IMR-90 (cell line): ENCODE measurements at places on chromosomes 7 and 10. TPM values are rescaled to one million over a fixed set of nuclear protein-coding genes. Genes with fewer than 3 reads are reported as not detected.

DNA sequence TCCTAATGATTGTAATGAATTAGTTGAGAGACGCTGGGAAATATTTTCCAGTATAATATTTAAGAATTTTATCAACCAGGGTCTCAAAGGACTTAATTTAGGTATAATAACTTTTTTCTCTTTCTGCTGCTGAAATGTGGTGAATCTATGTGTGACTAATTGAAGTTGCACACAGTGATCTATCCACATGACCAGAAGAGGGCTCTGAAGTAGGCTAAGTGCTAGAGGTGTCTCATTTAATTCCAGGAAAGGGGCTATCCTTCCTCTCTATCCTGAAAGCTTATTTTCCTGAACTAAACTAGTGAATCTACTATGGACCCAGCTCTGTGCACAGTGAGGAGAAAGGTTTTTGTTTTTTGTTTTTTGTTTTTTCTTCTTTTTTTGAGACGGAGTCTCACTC is 294.4 kb upstream of the MYO3A start:
- H3K27ac ChIP-seq: no peak overlapping the region
- H3K27me3 ChIP-seq: no peaks in the 10 kb centered on the region
- no peak for DNase-seq
- no peaks in the 10 kb centered on the region for H3K36me3 ChIP-seq

DNA sequence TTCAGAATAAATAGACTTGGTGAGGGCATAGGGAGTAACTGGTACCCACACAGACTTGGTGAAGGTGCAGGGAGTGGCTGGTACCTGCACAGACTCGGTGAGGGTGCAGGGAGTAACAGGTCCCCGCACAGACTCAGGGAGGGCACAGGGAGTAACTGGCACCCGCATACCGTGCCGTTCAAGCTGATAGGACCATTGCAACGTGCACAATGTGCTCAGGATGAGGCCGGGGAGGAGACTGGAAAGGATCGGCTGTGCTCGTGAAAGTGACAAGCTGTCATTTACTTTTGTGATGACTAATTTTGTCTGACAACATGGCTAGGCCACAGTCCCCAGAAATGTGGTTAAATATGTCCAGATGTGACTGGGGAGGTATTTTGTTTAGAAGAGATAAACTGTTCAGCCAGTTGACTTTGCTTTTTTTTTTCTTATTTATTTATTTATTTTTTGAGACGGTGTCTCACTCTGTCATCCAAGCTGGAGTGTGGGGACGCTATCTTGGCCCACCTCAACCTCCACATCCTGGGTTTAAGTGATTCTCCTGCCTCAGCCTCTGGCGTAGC is 76.2 kb upstream of the NMT2 start:
- DNase-seq: no peak
- peaks cover 2% of the 10 kb centered on the region; the same call in 1 of the 2 replicates for H3K4me1 ChIP-seq
- H3K36me3 ChIP-seq: no peaks in the 10 kb centered on the region

GRCh38 chr10:62025901-62026879 is 124.7 kb downstream of the ARID5B start:
- H3K36me3 ChIP-seq: peaks cover 11% of the 10 kb centered on the region; the same call in 1 of the 2 replicates
- no peak overlapping the region for H3K4me3 ChIP-seq
- peaks cover 27% of the 10 kb centered on the region for H3K4me1 ChIP-seq
- peak; percentile 75 for DNase-seq

- H3K4me1 ChIP-seq: no peaks in the 10 kb centered on the region
- no peak overlapping the region for H3K27ac ChIP-seq
- H3K27me3 ChIP-seq: no peaks in the 10 kb centered on the region
- H3K36me3 ChIP-seq: no peaks in the 10 kb centered on the region
- no peak overlapping the region for H3K4me3 ChIP-seq
Observed at GRCh38 chr10:11110539-11110938, 92.9 kb downstream of the CELF2 start.

- no peak for DNase-seq
- peaks cover 43% of the 10 kb centered on the region for H3K36me3 ChIP-seq
- no peak overlapping the region for H3K4me3 ChIP-seq
- H3K4me1 ChIP-seq: no peaks in the 10 kb centered on the region
- H3K27ac ChIP-seq: no peak overlapping the region
- H3K27me3 ChIP-seq: no peaks in the 10 kb centered on the region
Observed at GRCh38 chr10:80518807-80519360, 18.8 kb upstream of the SH2D4B start.

GRCh38 chr10:11318826-11319598 is 292.4 kb downstream of the USP6NL start:
- no peaks in the 10 kb centered on the region for H3K27me3 ChIP-seq
- no peaks in the 10 kb centered on the region for H3K36me3 ChIP-seq
- H3K27ac ChIP-seq: no peak overlapping the region

DNA sequence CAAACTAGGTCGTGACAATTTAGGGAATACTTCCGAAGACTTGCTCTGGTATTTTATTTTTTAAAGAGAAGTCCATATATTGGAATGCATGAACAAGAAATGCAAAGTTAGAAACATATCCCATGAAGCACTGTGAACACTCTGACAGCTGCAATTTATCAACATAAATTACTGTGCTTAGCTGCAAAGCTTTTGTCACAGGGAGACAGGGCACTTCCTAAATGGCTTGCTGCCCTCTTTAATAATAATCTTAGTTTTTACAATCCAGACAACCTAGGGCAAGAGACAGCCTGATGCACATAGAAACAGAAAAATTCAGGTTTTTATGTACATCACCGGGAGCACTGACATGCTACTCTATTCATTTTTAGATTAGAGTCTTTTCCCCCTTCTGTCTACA is 78.3 kb upstream of the NOBOX start:
- H3K36me3 ChIP-seq: no peaks in the 10 kb centered on the region
- no peaks in the 10 kb centered on the region for H3K27me3 ChIP-seq
- H3K27ac ChIP-seq: no peak overlapping the region
- no peaks in the 10 kb centered on the region for H3K4me1 ChIP-seq

DNA sequence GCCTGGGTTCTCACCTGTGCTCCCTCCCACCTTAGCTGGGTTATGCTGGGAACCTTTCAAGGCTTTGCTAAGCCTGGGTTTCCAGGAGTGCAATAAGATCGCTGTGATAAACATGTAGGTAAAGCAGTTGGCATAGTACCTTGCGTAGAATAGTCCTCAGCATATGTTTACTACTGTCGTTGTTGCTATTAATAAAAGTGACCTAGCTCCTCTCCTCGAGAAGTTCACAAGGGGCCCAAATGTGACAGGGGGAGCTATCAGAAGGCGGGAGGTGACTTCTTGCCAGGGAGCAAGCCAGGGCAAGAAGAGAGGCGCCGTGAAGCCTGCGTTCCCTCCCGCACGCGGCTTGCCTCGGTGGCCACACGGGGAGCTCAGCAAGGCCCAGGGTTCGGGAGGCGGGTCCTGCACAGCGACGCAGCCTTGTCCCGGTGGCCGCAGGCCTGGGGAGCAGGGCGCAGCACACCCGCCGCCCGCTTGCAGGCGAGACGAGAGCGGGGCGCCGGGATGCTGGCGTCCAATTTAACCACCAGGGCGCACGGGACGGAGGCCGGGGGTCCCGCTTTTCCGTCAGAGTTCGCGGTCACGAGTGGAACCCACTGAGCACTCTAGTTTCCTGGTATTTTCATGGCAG is 106.2 kb downstream of the SNX10 start:
- H3K27me3 ChIP-seq: peaks cover 25% of the 10 kb centered on the region
- peak overlapping the region; percentile 36 for H3K4me3 ChIP-seq

GRCh38 chr10:45514291-45515270 is 140.6 kb downstream of the ALOX5 start:
- no peak overlapping the region for H3K27ac ChIP-seq
- no peaks in the 10 kb centered on the region for H3K36me3 ChIP-seq
- H3K4me3 ChIP-seq: no peak overlapping the region
- DNase-seq: peak; percentile 43

GRCh38 chr7:121501566-121501965 is 105.5 kb upstream of the FAM3C start:
- no peaks in the 10 kb centered on the region for H3K27me3 ChIP-seq
- H3K4me1 ChIP-seq: peaks cover 2% of the 10 kb centered on the region; the same call in 1 of the 2 replicates
- H3K27ac ChIP-seq: no peak overlapping the region
- H3K36me3 ChIP-seq: no peaks in the 10 kb centered on the region
- DNase-seq: no peak

DNA sequence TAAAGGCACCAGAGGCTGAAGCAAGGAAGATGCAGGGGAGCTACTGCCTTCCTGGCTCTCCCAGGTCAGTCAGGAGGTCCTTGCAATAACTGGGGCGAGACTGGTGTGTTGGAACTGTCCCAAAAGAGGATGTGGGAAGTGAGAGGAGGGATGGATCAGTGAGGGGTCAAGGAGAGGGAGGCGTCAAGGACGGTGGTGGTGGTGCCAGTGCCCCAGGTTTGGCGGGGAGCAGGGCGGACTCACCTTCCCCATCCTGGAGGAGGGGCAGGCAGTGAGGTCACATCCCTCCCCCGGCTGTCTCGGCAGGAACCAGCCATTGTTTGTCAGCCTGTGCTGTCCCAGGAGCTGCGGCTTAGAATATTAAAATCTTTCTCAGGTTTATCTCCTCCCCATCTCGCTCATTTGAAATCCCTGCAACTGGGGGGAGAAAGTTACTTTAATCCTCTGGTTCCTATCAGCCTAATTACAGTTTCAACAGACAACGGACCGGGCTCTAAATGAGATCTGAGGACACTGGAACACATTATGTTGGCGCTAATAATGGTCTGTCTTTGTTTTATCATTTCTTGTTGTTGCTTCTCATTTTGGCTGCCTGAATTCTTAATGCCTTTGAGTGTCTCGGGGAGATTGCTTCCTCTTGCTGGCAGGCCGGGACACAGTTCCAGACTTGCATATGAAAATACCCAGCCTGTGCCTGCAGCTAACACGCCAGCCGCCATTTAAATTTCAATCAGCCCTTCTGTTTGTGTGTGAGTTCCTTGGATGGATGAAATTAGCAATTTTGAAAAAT is 387.5 kb downstream of the RPS24 start:
- H3K4me1 ChIP-seq: no peaks in the 10 kb centered on the region
- no peaks in the 10 kb centered on the region for H3K36me3 ChIP-seq
- H3K4me3 ChIP-seq: no peak overlapping the region
- no peak overlapping the region for H3K27ac ChIP-seq
- H3K27me3 ChIP-seq: peaks cover 16% of the 10 kb centered on the region
- DNase-seq: no peak

GRCh38 chr7:148241700-148242293 is 348.8 kb upstream of the C7orf33 start:
- no peak overlapping the region for H3K27ac ChIP-seq
- H3K4me3 ChIP-seq: no peak overlapping the region
- no peaks in the 10 kb centered on the region for H3K27me3 ChIP-seq
- no peaks in the 10 kb centered on the region for H3K4me1 ChIP-seq
- DNase-seq: no peak
- H3K36me3 ChIP-seq: no peaks in the 10 kb centered on the region

GRCh38 chr7:8143151-8143874 is 118.7 kb downstream of the ICA1 start:
- H3K27ac ChIP-seq: no peak overlapping the region
- no peaks in the 10 kb centered on the region for H3K36me3 ChIP-seq
- H3K4me3 ChIP-seq: no peak overlapping the region
- DNase-seq: no peak

DNA sequence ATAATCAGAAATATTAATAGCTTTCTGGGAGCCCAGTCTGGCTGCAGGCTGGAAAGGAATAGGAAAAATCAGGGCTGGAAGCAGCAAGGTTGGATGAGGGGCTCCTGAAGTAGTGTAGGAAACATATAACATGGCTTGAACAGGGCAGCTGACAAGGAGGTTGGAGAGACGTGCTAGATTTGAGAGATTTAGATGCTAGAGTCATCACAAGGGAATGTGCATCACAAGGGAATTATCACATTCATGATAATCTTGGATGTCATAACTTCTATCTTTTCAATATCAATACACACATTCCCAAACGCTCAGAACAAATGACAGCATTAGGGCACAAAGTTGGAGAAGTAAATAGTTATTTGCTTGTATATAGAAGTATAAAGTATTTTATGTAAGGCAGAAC is 120.9 kb upstream of the EGFR start:
- H3K4me3 ChIP-seq: no peak overlapping the region
- DNase-seq: no peak
- H3K36me3 ChIP-seq: no peaks in the 10 kb centered on the region
- H3K27me3 ChIP-seq: no peaks in the 10 kb centered on the region; the same call in none of the 2 replicates
- H3K4me1 ChIP-seq: no peaks in the 10 kb centered on the region

VENTX gene
- not detected in 2 replicates for polyA plus RNA-seq

CALU gene
- polyA plus RNA-seq: 426 and 525 TPM in 2 replicates

ABCB4 gene
- polyA plus RNA-seq: not detected in 2 replicates

CCL24 gene
- not detected in 2 replicates for polyA plus RNA-seq

XRCC2 gene
- polyA plus RNA-seq: 2.0 and 2.2 TPM in 2 replicates

ZP3 gene
- 0.42 and 0.67 TPM in 2 replicates for polyA plus RNA-seq

PPP1R17 gene
- not detected in 2 replicates for polyA plus RNA-seq

ACTR3C gene
- not detected in 2 replicates for polyA plus RNA-seq

DGKB gene
- not detected in 2 replicates for polyA plus RNA-seq

PVRIG gene
- not detected in 2 replicates for polyA plus RNA-seq
